NCI-H226 (cell line): ENCODE measurements at places on chromosomes 5 and 9.
A peak's percentile ranks its signal among the peaks of the same experiment; 100 is the strongest.

DNA sequence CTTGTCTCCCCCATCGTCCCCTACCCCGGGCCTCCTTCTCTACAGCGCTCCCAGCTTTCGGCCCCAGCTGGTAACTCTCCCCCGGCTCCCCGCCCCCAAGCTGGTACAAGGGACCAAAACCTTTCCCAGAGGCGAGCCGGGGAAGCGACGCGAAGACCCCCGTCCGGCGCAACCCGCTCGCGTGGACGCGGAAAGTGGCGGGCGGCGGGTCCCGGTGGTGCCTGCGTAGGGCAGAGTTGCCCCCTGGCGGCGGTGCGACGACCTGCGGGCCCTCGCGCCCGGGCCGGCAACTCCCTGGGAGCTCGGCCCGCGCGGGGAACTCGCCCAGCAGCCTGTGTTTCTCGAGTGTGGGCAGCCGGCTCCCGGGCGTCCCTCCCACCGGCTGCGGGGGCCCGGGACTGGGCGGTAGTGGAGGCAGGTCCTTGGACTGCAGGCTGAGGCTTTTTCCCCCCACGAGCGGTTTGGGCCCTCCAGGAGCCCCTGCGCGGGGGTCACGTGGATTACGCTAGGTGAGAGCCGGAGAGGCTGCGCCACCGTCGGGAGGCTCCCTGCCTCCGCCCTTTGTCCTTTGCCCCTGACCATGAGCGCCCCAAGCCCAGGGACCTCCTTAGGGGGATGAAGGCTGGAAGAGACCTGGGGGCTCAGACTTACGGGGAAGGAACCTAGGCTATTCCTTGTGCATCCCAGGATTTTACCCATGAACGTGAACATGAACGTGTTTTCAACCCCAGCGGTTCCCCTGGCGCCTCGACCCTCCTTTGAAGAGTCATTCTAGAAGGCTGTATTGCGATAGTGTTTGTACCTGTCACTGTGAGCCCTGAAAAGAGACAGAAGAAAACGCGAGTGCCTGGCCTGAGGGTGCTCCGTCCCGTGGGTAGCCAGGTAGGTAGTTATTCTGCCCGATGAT, 2.9 kb upstream of the FOXD1 start:
- DNase-seq, result peak; percentile 34

DNA sequence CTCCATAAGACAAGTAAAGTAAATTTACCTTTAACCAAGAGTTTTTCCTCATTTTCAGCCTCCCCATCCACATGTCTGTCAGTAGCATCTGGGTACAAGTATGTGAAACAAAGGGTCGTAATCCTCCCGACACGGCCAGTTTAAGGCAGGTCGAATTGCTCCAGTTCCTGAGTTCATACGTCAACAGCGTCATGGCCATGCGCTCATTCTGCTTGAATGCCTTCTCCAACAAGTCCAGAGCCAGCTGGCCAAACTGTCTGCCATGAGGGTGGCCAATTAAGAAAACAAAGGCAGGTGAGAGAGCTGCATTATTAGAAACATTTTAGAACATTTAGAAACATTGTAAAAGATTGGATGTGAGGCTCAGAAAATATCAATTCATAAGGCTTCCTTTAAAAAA, 87.5 kb downstream of the TRPM6 start:
- DNase-seq, result no peak

DNA sequence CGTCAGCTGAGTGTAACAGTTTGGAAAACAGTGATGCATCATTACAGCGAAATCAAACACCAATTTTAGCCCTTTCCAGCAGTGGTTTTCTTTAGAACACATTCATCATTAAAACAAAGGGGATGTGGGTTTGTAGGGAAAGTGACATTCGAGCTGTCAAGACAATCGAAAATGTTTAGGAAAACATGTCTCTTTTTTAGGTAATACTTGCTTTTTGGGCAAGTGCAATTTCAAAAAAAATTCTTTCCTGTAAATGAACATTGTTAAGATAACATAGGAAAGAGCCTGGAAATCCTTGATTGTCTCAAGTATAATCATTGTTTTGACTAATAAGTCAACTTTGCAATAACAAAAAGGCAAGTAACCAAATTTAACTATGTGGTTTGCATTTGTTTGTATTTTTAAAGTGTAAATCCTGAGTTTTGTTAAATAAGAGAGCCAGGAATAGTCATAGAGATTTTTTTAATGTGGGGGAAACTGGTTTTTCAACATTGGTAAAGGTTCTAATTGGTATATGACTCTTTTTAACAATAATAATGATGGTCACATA, 182.5 kb downstream of the TTLL11 start:
- DNase-seq, result no peak

DNA sequence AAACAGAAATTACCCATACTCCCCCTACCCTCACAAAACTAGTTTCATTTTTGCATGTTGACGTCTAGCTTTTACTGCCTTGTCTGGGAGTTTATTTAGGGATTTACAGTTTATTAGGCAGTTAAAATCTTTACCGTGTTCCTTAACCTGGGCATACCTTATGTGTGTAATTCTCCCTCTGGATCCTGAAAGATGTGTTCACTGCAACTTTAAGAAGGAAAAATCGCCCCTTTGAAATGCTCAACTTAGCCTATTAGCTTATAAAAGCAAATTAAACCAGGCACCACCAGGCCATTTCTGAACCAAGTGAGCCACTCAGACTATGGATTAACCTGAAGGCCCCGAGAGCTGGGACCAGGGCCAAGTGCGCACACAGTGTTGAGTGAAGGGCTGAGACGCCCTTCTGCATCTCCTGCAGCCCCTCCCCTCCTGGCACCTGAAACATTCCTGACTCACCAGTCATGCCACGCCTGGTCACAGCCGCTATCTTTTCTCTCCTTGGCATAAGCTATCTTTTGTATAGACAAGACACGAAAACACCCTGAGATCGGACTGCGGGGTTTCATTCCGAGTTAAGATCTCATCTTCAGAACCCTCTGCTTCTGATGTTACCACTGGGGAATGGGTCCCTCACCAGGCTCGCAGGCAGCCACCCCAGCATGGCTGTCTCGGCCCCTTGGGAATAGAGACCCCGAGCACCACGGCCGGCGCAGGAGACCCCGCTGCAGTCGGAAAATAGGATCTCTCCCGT, 111.9 kb downstream of the ROR2 start:
- peak; percentile 91 for DNase-seq

GRCh38 chr9:35714579-35715252, 17.3 kb downstream of the TLN1 start:
- no peak for DNase-seq

DNA sequence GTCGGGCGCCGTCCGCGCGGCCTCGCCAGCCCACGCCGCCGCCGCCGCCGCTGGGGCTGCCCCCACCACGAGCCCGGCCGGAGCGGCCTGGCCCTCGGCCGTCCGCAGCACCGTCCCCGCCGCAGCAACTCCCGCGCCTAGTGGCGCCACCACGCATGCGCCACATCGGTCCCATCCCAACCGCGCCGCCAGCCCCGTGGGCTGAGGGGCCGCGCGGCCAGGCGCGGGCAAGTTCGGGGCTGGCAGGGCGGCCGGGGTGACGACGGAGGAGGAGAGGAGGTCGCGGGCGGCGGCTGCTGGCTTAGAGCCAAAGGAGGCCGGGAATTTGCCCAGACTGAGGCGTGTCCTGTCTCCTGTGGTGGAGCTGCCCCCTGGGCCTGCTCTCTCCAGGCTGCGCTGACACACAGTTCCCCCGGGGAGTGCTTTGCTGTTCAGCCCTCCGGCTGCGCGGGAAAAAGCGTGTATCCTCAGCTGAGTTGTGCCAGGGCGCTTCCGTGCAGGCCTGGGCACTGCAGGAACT, at the start of gene TUSC1:
Gene TUSC1, minus strand, starts transcription at position 298 of the 520 bp plus-strand sequence. Its CDS starts 132 bp downstream, at position 166.
- DNase-seq, result peak; percentile 81

GRCh38 chr9:94993160-94993820, 266.8 kb downstream of the AOPEP start:
- DNase-seq, result no peak

DNA sequence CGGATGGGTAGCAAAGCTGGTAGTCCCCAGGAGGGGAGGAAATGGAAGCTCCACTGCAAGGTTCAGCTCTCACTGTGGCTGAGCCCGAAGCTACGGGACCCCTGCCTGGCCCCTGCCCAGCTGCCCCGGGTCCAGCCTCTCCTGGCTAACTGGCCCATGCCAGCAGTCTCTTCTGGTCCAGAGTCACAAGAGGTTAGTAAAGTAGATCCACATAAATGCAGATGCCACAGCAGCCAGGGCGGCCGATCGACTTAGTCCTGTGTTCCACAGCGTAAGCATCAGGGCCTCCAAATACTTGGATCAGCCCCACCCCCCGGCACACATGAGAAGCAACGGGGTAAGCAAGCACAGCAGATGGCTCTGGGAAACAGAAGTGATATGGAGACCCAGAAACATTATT, 42.1 kb downstream of the MRPL36 start:
- DNase-seq, result no peak

DNA sequence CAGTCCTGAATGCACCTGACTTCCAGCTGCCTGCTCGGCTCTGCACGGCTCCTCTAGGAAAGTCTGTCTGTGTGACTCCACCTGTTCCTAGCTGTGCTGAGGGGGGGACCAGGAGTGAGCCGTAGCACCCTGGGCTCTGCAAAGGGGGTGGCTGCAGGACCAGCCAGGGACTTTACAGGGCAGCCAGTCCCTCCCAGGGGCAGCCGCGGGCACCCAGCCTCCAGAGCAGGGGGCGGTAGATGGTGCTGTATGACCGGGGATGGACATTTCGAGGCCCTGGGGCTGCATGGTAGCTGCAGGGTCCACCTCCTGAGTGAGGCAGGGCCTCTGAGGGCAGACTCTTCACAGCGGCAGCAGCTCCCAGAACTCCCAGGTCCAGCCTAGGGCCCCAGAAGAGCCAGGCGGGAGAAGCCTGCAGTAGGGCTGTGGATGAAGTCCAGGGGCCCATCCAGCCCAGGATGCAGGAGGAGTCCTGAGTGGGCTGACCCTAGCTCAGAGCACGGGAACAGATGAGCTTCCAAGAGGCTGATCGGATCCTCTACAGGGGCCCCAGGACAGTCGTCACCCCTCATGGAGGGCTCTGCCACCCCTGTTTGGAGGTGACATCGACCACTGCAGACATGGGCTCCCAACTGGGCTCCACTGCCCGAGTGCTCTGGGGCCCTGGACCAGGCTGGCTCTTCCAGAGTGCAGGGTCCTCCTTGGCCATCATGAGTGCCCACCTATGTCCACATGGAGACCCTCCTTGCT, 105.4 kb downstream of the ZNF354C start:
- DNase-seq, result no peak

DNA sequence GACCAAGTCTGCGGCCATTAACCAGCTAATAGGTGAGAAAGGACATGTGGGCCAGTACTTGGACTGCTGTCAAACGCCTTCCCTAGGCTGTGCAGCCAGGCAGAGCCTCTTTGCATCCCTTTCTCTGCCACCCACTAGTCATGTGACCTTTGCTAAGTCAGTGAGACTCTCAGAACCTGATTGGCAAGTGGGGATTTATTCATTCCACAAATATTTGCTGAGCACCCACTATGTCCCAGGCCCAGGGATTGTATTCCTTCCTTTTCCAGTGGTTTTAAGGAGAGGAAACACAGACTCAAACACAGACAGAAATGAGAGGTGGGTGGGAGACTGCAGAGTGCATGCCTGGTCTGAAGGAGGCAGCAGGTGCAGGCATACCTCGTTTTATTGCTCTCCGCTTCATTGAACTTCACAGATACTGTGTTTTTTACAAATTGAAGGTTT, 71.6 kb upstream of the GALNT10 start:
- peak; percentile 9 for DNase-seq

DNA sequence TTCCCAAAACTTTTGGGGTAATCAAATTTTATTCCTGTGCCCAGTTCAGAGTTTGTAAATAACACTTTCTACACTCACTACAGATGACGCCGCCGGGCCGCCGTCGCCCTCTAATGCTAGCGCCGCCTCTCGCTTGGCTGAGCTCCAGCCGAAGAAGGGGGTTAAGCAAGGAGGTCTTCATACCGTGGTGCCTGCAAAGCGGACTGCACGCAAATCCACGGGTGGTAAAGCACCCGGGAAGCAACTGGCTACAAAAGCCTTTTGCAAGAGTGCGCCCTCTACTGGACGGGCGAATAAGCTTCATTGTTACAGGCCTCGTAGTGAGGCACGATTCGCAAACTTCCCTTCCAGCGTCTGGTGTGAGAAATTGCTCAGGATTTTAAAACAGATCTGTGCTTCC, 280.4 kb downstream of the MEF2C start:
- DNase-seq, result no peak

GRCh38 chr5:97508864-97509263, 325.8 kb upstream of the RIOK2 start:
- no peak for DNase-seq

DNA sequence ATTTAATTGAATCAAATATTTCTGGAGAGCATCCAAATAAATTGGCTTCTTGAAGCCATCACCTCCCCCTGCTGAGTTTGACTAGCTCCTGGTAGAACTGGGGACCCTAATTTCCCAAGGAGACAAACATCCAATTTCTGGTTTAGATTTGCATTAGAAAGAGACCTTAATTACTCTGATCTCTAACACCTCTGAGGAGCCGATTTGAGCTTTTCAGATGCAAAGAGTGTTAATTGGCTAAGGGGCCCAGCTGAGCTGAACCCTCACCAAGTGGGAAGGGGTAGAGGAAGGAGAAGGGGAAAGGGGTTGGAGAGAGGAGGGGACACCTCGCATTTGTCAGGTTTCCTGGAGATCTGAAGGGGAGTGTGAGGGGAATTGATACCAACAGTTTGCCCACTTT, 145.4 kb upstream of the SHB start:
- DNase-seq, result no peak

GRCh38 chr9:33903157-33903780, 86.3 kb downstream of the UBE2R2 start:
- DNase-seq, result no peak

GRCh38 chr5:77224672-77225355, 14.3 kb downstream of the PDE8B start:
- DNase-seq, result peak; percentile 14

- DNase-seq, result no peak
Observed at GRCh38 chr5:120958877-120959485, 494.9 kb downstream of the PRR16 start.

GRCh38 chr9:90103771-90104170, 499.0 kb downstream of the GADD45G start:
- DNase-seq, result no peak

DNA sequence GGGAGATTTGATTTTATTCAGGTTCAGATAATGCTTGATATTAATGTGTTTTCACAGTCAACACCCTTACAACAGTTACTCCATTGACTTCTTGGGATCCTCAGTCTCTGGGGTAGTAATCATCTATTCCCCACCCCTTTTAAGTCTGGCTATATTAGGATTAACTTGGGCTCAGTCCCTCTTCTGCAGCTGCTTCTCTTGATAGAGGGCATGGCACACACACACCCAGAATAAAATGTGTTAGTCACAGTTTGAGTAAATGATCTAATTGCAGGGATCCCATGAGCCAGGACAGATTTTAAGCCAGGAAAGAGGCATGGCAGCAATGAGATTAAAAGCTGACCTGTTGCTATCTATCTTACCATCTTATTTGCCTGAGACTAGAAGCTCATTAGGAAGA, 53.7 kb upstream of the VLDLR start:
- peak; percentile 6 for DNase-seq

DNA sequence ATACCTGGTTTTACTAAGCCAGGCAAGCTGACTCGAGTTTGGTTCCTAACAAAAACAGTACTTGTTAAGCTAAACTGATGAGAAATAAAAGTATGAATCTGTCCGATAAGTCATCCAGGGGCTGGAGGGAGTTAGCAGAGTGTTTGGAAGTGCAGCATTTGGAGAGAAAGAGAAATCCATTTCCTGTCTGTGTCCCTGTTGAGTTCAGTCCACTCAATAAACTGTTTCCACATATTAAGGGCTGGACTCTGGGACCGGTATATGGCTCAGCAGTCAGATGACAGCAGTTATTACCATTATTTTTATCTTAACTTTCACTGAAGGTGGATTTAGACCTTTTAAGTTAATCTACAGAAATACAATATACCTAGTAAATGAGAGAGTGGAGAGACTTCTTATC, 130.6 kb upstream of the ADRA1B start:
- DNase-seq, result no peak

- DNase-seq, result no peak
Observed at GRCh38 chr5:151587796-151588555, 3.2 kb downstream of the FAT2 start.
